ENCODE measurements at places on chromosomes 1 and 21.

GRCh38 chr1:74271503-74271902, 36.3 kb downstream of the TNNI3K start:
- no peak for DNase-seq

DNA sequence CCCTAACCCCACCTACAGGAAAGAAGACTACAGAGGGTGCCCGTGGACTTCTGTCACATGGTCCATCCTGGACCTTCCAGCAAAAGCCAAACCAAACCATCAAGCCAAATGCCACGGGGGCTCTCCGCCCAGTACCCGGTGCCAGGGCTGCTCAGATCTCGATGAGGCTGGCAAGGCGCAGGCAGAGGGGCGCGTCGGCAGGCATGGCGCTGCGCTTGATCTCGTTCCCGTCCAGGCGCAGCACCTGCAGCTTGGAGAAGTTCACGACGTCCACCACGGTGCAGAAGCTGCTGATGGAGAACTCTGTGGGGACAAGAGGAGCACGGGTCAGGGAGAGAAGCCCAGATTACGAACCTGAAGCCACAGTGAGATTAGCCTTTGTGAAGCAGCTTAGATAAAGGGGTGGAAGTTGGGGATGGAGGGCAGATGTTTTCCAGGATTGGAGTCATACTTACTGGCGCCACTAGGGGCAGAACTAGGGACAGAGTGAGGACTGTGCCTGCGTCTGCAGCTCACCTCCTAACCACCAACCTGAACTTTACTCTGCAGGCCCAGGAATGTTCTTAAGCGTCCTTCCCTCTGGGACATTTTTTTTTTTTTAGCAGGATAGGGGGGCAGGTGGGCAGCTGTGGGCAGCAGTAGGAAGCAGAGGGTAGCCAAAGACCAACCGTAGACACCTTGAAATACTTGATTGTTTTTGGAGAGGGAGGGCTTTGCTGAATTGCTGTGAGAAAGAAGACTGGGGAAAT, 8.6 kb downstream of the FMOD start:
- no peak for DNase-seq

DNA sequence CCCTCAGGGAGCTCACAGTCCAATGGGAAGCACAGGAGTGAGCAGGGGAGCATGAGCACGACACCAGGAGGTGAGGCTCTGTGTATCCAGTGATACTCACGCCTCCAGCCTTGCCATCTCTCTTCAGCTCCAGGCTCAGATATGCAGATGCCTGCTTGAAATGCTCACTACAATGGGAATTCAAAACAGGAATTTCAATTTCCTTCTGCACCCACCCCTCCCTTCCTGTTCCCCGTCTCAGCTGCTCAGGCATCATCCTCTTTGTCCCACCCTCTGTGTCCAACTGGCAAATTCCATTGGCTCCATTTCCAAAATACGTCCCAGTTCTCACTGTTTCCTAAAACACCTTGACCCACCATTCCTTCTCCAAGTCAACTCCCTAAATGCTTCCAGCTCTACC, 58.9 kb downstream of the FBXO2 start:
- no peak for DNase-seq

DNA sequence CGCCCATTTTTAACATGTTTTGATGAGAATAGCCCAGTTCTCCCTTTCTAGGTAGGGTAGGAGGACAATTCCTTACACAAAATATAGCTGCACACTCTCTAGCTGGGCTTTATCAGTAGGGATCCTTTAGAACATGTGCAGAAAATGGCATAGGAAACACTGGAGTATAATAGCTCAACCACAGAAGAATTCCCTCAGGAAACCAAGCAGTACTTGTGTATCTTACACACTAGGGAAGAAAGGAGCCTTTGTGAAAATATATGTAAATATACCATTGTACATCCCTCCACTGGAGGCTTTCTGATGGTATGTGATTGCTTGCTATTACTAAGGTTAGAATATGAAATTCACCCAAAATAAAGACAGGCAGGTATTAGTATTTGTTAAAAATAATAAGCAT, 153.5 kb downstream of the LRRC40 start:
- DNase-seq: no peak
